SHP77 (cell line): ENCODE measurements at places on chromosomes 1 and 21.

GRCh38 chr1:94888201-94888600 is 38.7 kb downstream of the CNN3 start:
- DNase-seq: no peak

DNA sequence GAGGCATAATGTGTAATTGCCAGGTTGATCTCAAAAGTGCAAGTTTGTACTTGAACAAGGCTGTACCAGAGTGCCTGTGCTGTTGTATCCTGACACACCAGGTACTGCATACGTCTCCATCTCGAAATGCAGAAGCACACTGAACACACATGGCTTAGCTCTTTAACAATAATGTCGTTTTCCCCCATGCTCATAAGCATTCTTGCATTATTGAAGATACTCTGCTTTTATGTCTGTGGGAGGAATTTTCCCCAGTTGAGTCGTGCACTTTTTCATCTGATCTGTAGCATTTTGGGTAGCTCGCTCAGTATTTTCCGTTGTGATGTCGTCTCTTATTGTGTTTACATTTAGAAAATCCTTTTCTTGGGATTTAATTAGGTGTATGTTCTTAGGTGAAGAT is 98.7 kb downstream of the PCBP3 start:
- DNase-seq: no peak

GRCh38 chr1:45809761-45810160 is 6.3 kb downstream of the MAST2 start:
- DNase-seq: no peak

DNA sequence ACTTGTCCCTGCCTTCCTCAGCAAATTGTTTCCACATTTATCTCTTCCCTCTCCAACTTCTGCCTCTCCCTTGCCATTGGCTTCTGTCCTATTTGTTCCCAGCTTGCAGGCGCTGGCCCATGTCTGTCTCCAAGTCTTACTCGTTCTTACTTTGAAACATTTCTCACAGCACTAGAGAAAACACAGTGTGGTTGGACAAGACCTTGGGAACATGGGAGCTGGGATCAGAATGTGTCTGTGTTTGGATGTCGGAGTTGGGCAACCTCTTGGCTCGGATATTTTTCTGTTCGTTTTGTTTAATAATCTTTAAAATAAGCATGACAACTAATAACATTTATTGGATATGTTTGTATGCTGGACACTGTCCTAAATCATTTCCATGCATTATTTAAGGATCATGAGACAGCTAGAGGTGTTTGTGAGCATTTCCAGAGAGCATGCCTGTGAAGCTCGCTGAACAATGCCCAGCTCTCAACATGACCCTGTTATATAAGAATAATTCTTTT is 5.9 kb upstream of the BRWD1 start:
- no peak for DNase-seq

DNA sequence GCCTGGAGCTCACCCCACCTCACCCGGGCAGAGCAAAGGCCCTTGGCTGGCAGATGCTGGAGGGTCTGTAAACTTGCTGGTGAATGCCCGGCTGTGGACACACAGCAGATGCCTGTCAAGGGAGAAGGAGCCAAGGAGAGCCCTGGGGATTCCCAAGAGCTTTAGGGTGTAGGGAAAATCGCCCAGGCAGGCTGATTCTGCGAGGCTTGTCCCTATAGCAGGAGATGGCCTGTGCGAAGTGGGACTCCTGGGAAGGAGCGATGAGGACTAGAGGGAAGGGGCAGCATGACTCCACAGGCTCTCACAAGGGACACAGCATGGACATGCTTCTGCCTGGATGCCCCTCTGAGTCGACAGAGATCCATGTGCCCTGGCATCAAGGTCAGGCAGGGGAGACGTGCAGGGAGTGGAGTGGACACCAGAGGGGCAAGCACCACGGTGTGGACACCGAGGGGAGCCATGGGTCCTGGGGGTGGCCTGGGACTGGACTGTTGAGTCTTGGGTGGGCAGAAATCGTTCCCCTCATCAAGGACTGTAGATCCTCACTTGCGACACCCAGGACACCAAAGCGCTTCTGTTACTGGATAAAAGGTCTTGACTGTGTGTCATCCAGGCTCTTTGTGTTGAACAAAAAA is 71.4 kb upstream of the ABCG1 start:
- no peak for DNase-seq

DNA sequence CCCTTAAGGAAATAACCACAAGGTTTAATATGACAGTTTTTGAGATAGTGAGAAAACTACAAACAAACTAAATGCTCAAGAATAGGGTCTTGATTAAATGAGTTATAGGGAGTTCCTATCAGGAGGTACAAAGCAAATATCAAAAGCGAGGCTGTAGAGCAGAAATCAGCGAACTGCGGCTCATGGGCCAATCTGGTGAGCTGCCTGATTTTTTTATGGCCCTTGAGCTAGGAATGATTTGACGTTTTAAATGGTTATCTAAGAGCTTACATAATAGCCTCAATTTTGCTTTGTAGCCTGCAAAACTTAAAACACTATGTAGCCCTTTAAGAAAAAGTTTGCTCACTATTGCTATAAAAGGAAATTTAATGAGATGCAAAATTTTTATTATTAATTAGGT is 62.2 kb downstream of the XCL2 start:
- no peak for DNase-seq
